Heart right ventricle (tissue), 16 donors: ENCODE measurements at places on chromosomes 11 and 22. TPM values are rescaled to one million over a fixed set of nuclear protein-coding genes. Genes with fewer than 3 reads are reported as not detected.

DNA sequence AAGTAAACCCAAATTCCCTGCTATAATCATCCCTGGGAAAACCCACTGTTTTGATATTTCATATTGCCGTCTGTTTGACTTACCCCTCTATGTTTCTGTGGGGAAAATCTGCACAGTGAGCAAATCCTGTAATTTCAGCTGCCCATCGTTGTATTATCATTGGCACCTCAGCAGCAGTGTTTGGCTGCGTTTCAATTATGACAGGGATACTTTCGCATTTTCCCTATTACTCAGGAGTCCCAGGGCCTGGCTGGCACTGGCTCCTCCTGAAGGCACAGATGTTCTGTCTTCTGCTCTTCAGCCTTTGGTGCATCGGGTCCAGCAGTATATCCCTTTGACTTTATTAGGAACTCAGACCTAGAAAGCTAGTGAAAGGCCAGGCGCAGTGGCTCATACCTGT lies 12.2 kb upstream of the MMP12 start:
- DNase-seq: no peak

DNA sequence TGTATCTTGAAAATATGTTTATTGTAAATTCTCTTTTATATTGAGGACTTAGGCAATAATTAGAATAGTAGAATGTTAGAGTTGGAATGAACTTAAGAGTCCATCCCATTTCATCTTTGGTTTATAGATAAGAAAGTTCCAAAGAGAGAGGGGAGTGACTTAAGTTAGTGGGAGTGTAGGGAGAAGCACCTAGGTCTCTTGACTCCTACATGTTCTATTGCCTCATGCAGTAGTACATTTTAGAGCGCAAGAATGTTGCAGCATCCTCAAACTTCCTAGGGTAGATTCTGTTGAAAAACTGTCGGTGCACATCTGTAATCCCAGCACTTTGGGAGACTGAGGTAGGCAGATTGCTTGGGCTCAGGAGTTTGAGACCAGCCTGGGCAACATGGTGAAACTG lies 8.7 kb downstream of the RRM1 start:
- DNase-seq: no peak

GRCh38 chr22:42158456-42159132 lies 28.0 kb upstream of the CYP2D6 start:
- no peak for DNase-seq

GRCh38 chr11:14774721-14775120 lies 117.3 kb downstream of the CYP2R1 start:
- no peak for DNase-seq

GRCh38 chr11:17763244-17763643 lies 28.7 kb downstream of the KCNC1 start:
- DNase-seq: no peak

DNA sequence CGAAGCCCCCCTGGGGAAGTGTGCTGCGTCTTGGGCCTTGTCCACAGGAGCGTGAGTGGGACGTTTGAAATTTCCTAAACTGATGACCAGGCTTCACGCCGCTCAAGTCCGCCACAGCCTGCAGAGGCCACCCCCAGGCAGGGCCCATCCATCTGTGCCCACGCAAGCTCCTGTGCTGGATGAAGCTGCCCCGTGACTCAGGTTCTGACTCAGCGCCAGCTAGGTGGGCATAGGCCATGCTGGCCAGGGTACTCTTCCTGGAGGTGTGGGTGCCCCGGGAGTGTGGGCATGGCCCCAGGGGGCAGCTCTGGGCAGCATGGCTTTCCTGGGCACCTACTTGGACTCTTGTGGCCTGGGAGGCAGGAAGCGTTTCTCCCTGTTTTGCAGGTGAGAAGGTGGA lies 134.8 kb downstream of the CACNA1I start:
- DNase-seq: no peak

POTEH gene
- total RNA-seq: not detected
